ENCODE measurements at places on chromosomes 6 and 20. TPM values are rescaled to one million over a fixed set of nuclear protein-coding genes. Genes with fewer than 3 reads are reported as not detected.

TDRD6 gene
- not detected for total RNA-seq

MICB gene
- total RNA-seq, result 49.0 TPM

BLCAP gene
- total RNA-seq, result 34.6 TPM

RAET1G gene
- total RNA-seq, result not detected

SLC26A8 gene
- not detected for total RNA-seq

RAB44 gene
- total RNA-seq, result not detected

- DNase-seq, result no peak
These were observed 42.6 kb upstream of the TGM2 start for GRCh38 chr20:38207621-38208020.

GRCh38 chr6:113774127-113774825, 82.9 kb upstream of the MARCKS start:
- no peak for DNase-seq

GRCh38 chr20:33622705-33623365, 39.3 kb upstream of the C20orf144 start:
- DNase-seq, result no peak

DNA sequence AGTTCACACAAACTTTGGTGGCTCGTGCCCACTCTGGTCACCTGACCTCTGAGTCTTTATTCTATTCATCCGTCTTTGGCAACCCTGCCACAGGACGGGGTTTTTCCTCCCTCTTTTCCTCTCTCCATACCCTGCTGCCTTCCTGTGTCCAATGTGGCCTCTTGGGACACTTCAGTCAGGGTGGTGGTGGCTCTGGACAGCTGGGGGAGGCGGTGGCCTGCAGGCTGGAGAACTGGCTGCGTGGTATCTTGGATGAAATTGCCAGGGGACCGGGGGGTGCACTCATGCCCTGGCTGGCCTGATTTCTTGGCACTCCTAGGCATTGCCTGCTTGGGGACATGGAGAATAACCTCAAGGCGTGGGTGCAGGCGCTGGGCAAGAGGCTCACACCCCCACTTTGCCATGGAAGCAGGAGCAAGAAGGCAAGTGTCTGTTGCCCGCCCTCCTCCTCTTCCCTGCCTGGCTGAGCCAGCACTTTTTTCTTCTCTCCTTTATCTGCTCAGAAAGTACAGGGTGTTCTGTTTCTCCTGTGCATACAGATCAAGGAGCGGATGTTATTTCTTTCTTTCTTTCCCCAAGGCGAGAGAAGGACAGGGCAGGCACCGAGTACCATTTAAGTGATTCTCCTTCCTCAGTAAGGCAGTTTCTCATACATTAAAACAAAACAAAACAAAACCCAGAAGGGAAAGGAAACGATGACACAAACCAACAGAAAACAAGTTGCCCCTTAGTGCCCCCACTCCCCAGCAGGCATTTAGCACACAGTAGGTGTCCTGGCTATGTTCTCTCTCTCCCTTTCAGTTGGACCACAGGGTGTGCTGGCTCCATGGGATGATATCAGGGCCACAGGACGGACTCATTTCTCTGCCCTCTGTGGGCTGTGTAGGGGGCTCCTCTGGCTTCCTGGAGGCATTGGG, 155.5 kb upstream of the RNF24 start:
- DNase-seq, result no peak

DNA sequence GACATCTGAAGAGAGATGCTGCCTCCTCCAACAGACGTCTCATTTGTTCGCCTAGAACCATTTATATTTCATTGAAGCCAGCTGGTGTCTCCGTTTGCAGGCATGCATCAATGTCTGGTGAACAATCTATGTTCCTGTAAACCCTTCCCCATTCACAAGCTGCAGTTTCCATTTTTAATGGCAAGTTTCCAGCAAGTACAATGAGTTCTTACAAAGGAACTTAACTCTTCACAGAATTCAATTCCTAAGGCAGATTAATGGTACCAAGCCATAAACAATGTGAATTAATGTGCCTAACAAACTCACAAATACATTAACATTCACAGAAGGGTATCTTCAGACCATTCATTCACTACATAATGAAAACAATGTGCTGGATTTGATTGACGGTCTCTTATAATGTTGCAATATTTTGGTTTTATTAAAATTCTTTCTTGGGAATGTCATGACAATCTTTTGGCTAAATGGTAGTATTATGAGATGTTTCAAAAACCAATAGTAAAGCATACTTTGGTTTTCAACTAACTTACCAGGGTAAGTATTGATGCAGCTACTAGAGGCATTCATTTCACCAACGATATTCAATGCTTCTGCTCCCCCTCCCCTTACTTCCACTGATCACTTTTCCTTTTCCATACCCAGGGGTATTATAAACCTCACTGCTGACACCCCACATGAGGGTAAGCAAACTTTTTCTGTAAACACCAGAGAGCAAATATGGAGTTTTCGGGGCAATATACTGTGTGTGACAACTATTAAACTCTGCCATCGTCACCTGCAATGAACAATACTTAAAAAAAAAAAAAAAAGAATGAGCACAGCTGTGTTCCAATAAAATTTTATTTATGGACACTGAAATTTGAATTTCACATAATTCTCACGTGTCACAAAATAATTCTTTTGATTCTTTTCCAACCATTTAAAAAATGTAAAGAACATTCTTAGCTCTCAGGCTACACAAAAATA, 4.2 kb downstream of the AKIRIN2 start:
- DNase-seq, result no peak

DNA sequence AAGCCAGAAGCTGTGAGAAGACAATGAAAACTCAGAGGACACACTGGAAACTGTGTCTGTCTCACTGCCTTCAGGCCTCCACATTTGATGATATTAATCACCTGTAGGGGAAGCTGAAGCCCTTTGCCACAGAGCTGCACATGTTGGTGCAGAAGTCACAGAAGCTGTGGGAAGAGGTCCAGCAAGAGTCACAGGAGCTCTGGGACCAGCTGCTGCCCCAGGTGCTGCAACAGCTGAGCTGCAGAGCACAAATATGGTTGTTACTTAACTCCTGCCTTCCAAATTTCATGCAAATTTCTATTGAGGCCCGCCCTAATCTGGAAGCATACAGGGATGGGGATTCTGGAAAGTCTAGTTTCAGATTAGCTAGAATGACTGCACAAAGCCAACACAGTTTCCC, 169.3 kb downstream of the OGFRL1 start:
- no peak for DNase-seq
